GM23338 (cell line): ENCODE measurements at places on chromosomes 5 and 9.
A peak's percentile ranks its signal among the peaks of the same experiment; 100 is the strongest.

- no peak for DNase-seq
Observed at GRCh38 chr5:78779771-78780616, 131.4 kb upstream of the LHFPL2 start.

- no peak for DNase-seq
Observed at GRCh38 chr5:133259199-133259997, 207.6 kb downstream of the HSPA4 start.

GRCh38 chr9:108621991-108622855 is 233.6 kb downstream of the ACTL7B start:
- DNase-seq = no peak

GRCh38 chr9:35972093-35972492 is 14.1 kb upstream of the OR2S2 start:
- peak; percentile 70 for DNase-seq

GRCh38 chr5:113302120-113302519 is 132.7 kb downstream of the TSSK1B start:
- DNase-seq = no peak

- DNase-seq = no peak
Observed at GRCh38 chr5:113188436-113188835, 211.8 kb downstream of the DCP2 start.

DNA sequence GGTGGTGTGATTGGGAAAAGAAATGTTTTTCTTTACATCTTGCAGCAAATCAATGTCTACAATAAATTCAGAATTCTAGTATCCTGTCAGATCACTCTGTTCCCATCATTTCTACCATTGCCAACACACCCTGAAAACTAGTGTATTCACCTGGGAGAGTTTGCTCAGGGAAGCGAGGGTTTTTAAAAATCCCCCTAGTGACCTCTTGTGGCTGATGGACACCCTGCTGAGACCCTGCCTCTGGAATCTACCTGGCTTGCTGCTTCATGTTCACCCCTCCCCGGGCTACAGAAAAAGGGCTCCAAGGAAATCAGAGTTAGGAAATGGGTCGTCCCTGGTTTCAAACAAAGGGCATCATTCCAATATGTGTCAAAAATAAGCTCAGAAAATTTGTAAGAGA is 21.4 kb upstream of the ALDOB start:
- peak; percentile 78 for DNase-seq

- peak; percentile 45 for DNase-seq
Observed at GRCh38 chr9:22813529-22813928, 366.9 kb downstream of the DMRTA1 start.

DNA sequence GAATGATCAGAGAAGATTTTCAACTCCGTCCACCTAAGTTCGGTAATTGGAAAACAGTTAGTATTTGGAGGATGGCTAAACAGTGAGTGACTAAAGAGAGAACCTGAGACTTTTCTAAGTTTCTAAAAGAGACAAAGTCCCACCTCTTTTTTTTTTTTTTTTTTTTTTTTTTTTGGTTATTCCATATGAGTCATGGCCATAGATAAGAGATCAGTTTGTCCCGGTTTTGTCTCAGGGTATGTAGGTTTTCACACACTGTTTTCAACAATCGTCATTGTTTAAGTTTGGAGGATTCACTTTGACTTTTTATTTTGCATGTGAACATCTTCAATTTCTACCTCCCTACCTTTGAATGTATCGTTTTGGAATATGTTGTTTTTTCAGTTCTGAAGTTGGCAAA is 85.9 kb downstream of the NTRK2 start:
- no peak for DNase-seq

- no peak for DNase-seq
Observed at GRCh38 chr5:170498811-170499351, 4.9 kb upstream of the KCNIP1 start.

- no peak for DNase-seq
Observed at GRCh38 chr9:131677049-131677443, 62.8 kb downstream of the RAPGEF1 start.

GRCh38 chr5:53394808-53395207 is 85.6 kb upstream of the FST start:
- no peak for DNase-seq

- peak; percentile 67 for DNase-seq
Observed at GRCh38 chr9:124758061-124758460, 13.1 kb downstream of the NR6A1 start.

DNA sequence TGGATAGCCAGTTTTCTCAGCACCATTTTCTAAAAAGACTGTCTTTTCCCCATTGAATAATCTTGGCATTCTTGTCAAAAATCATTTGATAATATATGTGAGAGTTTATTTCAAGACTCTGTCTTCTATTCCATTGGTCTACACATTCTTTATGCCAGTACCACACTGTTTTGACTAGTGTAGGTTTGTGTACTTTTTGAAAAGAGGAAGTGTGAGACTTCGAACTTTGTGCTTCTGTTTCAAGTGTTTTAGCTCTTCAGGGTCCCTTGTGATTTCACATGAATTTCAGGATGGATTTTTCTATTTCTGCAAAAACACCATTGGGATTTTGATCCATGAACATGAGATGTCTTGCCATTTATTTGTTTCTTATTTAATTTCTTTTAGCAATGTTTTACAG is 78.5 kb upstream of the ALDH1A1 start:
- DNase-seq = no peak

GRCh38 chr5:77937015-77937908 is 161.1 kb upstream of the TBCA start:
- DNase-seq = no peak

GRCh38 chr9:17509701-17510100 is 69.2 kb upstream of the SH3GL2 start:
- no peak for DNase-seq

DNA sequence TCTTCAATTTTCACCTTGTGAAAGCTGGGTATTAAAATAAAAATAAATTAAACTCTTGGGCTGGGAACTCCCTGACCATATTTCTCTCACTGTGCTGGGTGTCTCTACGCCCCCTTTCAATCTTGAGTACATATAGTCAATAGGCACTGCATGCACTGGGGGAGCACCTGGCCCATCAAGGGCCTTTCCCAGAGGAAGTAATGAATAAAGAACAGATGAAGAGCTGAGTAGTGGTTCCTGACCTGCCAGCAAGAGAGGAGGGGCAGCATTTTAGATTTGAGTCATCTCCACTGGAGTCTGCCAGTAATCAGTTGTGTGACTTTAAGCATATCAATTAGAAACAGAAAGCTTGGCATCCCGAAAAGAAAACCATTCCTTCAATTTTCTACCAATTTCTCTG is 6.2 kb downstream of the MAPKAP1 start:
- peak; percentile 56 for DNase-seq

DNA sequence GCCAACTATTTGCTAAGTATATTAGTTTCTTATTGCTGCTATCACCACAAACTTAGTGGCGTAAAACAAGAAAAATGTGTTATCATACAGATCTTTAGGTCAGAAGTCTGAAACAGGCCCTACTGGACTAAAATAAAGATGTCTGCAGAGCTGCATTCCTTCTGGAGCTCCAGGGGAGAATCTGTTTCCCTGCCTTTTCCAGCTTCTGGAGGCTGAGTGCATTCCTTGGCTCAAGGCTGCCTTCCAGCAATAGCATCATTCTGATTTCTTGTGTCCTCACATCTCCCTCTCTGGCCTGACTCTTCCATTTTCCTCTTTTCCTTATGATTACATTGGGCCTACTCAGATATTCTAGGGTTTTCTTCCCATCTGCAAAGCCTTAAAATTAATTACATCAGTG is 15.9 kb downstream of the MAN2A1 start:
- peak; percentile 35 for DNase-seq

GRCh38 chr9:127509261-127509954 is 58.1 kb downstream of the LRSAM1 start:
- DNase-seq = no peak

GRCh38 chr5:178740181-178740557 is 9.7 kb upstream of the ZNF354A start:
- no peak for DNase-seq

DNA sequence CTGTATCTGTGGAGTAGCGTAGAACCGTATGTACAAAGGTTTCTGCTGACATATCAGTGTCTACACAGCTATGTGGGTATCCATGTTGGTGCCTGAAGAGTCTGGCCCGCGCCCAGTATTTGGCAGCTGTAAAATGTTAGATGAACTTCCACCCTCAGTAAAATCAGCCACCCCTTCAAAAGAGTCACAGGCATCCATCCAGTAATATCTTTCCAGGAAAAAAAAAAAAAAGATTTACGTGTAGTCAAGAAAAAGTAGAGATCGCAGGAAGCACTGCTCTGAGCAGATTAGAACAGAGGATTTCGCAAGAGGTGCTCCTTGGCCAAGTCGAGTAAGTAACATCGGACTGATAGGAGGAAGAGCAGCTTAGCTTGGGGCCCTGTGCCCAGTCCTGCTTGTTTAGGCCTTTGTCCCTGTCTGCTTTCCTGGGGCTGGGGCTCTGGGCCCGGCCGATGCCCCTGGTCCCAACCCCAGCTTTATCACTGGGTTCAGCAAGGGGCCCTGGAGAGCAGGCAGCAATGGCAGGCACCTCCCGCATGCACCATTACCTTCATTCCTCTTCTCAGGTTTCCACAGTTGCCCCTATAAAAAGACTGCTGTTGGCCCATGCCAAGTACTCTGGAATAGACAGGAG is 21.2 kb downstream of the DAPK1 start:
- DNase-seq = no peak

DNA sequence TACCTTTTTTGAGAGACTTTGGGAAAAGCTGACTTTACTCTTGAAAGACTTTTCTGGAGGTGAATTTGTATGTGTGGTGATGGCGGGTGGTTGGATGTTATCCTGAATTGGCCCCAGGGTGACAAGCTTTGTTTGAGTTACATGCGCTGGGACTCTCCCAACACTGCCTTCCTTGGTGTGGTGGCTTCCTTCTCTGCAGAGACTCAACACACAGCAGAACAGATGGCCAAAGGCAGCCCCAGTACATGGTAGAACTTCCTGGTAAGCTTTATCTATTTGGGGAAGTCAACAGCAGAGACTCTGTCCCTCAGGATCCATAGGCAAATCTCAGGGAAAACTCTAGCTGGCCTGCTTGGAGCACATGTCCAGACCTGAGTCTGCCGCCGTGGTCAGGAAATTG is 18.1 kb downstream of the C1QTNF2 start:
- DNase-seq = no peak

DNA sequence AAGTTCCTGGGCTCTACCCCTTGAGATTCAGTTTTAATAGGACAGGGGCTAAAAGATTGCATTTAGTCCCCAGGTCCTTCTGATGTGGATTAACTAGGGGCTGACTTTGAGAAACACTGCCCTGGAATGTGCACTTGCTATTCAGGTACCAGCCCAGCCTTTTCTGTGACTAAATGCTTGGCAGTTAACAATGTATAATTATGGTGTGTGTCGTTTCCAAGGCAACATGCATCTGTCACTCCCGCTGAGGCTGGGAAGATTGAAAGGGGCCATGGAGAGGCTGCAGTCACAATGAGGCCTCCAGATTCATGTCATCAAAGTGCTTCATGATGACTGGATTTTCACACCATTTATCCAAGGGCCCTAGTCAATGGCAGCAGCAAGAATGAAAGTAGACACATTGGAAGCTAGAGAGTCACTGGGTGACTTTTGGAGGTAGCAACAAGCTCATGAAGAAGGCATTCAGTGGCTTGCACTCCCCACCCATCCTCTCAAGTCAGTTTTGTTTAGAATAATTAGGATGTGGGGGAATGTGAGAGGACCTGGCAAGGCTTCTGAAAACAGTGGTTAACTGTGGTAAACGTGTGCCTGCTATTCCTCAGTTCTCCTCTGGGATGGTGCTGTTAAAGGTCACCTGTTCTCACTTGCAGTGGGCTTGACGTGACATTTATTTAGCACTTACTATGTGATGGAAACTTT is 28.3 kb downstream of the RAI14 start:
- peak; percentile 58 for DNase-seq

- DNase-seq = peak; percentile 88
Observed at GRCh38 chr9:76704593-76705204, 59.5 kb upstream of the PCA3 start.

- peak; percentile 77 for DNase-seq
Observed at GRCh38 chr9:136671646-136672430, 9.1 kb downstream of the EGFL7 start.

DNA sequence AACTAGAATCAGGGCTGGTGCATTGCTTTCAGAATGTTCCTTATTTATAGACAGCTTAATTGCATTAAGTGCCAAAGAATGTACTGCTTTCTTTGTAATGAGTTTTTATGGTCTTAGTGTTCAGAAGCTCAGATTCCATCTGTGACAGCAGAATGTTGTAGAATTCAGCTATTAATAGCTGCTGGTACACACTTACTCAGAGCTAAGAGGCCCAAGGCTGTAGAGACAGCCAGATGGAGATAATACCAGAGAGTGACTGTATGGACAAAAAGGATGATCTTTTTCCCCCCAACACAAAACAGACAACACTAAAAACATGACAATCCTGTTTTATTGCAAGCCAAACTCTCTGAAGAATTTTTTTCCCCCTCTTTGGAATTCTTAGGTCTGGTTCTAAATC is 50.2 kb downstream of the PPP2R2B start:
- DNase-seq = no peak

- no peak for DNase-seq
Observed at GRCh38 chr9:94600258-94600657, 6.6 kb upstream of the FBP2 start.

DNA sequence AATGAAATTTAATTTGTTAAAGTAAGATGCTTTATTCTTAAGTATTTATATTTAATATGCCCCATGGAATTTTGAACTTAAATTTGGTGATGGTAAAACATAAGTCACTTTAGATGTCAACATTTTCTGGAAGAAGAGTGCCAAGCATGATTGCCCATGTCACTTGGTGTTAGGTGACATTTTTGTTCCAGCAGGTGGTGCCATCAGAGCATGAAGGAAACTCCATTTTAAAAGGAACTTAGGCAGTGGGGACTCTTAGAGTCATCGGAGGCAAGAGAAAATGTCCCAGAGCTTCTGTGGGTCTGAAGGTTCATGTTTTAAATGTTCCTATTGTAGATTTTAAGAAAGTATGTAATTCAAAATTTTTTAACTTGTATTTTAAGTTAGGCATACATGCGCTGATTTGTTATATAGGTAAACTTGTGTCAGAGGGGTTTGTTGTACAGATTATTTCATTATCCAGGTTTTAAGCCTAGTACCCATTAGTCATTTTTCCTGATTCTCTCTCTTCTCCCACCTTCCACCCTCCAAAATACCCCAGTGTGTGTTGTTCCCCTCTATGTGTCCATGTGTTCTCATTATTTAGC is 789.3 kb downstream of the SEMA5A start:
- DNase-seq = peak; percentile 66

- DNase-seq = peak; percentile 69
Observed at GRCh38 chr9:35962126-35962906, 4.4 kb upstream of the OR2S2 start.

- no peak for DNase-seq
Observed at GRCh38 chr9:99187311-99187710, 34.4 kb downstream of the ALG2 start.

- DNase-seq = no peak
Observed at GRCh38 chr9:131237291-131237690, 39.0 kb downstream of the FAM78A start.
